ENCODE measurements at places on chromosomes 3 and 15.

DNA sequence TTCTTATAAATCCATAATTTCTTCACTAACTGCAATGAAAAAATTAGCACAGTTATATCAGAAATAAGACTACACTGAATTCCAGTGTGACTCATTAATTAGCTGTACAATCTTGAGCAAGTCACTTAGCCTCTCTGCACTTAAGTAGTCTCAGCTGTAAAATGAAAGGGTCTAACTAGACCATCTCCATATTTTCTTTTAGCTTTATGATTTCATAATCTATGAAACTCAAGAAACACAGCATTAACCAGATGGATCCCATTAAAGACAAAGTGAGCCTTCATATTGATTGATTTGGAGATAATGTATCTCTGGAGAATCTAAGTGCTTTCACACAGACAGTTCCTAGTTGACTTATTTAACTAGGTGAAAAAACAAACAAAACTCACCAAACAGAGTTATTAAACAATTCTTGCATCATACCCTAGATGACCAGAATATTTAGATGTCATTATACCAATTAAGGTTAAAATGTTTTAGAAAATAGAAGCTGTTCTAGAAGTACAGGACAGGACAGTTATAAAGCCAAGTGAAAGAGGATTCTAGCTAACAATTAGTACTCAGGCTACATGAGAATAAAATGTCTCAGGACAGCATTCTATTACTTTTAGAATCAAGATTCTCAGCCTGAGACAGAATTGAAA, 11.2 kb downstream of the CSNK1G1 start:
- no peak for DNase-seq

DNA sequence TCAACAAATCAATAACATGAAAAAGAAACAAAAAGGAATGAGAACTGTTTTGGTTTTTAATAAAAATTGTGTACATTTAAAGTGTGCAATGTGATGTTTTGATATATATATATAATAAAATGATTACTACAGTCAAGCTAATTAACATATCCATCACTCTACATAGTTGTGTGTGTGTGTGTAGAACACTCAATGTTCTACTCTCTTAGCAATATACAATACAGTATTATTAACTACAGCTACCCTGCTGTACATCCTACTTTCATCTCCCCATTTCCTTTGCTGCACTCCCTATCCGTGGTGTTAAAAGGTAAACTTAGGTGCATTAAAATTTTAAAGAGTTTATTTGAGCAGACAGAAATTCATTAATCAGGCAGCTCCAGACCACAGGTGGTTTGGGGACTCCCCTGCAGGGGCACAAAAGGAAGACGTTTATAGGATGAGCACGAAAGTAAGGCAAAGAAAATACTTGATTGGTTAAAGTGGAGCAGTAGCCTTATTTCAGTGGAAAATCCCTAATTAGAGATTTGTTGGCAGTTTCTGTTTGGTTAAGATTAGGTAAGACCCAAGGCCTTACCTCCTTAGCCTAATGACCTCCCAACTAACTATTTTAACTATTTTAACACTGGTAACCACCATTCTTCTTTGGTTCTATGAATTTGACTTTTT, 61.8 kb upstream of the SNRK start:
- peak; percentile 32 for DNase-seq

DNA sequence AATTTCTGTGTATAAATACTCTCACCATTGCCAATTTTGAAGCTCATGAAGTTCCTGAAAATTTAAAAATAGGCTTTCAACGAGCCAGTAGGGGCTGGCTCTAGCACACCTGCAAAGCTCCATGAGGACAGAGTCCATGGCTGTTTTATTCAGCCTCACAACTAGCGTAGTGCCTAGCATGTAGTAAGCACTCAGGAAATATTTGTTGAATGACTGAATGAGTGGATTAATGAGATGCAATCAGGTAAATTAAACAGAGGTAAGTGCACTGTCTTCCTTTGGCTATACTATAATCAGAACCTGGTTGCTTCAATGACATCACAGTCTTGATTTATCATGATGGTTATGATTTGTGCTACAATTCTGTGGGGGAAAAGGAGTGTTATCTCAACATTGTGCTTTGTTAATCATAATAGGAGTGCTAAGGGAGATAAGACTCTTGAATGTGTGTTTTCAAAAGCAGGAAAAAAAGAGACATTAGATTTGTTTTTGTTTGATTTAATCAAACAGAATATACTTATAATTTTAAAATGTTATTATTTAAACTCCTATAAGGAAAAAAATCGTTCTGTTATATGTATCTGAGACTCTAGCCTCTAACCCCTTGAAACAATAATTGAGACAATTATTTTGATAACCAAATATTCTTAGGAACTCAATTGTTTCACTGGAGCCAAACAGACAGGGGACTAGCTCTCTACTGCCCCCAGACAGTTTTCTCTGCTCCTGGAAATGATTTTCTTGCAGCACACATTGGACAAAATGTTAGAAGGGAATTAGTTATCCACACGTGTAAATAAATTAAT, 171.7 kb upstream of the ATP11B start:
- no peak for DNase-seq

DNA sequence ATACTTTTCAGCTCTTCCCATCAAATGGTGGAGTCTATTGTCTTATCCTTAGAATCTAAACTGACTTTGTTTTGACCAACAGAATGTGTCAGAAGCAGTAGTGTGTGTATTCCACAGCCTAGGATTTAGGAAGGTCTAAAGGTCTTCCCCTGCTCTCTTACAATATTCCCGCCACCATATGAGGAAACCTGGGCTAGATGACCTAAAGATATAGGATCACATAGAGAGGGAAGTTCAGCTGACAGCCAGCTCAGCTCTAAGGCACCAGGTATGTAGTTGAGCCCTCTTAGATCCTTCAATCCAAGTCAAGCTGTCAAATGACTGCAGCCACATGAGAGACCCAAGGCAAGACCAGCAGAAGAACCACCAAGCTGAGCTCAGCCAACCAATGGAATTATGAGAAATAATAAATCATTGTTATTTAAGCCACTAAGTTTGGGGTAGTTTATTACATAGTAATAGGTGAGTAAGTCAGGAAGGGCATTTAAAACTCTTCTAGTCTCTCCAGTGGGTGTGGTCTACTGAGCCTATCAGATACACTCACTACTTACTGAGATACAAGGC, 227.7 kb upstream of the HES1 start:
- DNase-seq: no peak

DNA sequence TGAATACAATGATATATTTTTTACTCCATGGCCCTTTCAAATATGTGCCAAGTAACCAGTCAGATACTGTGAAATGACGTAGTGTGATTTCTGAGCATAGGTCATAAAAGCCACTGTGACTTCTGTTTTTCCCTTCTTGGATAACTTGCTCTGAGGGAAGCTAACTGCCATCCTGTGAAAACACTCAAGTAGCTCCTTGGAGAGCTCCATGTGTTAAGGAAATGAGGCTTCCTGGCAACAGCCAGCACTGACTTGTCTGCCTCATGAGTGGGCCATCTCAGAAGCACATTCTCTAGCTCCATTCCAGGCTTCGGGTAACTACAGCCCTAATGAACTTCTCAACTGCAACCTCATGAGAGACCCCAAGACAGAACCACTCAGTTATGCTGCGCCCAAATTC, 9.5 kb upstream of the CCDC80 start:
- DNase-seq: no peak

DNA sequence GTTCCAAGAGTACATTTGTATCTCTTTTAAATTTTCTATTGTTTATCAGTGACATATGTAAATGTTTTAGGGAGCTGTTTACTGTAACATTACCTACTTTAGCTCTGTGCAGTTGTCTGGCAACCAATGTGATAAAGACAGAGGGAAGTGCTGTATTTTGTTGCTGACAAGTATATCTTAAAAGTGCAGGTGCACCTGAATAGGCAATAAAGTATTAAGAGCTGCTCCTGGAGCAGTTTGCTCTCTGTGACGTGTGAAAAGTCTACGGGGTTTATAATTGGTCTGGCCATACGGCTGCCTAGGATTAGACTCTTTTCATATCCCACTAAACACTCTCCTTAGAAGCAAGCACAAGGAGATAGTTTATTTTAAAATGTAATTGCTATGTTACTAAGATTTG, 178.3 kb downstream of the IGF1R start:
- no peak for DNase-seq

GRCh38 chr3:137812023-137812422, 47.9 kb downstream of the SOX14 start:
- DNase-seq: no peak

DNA sequence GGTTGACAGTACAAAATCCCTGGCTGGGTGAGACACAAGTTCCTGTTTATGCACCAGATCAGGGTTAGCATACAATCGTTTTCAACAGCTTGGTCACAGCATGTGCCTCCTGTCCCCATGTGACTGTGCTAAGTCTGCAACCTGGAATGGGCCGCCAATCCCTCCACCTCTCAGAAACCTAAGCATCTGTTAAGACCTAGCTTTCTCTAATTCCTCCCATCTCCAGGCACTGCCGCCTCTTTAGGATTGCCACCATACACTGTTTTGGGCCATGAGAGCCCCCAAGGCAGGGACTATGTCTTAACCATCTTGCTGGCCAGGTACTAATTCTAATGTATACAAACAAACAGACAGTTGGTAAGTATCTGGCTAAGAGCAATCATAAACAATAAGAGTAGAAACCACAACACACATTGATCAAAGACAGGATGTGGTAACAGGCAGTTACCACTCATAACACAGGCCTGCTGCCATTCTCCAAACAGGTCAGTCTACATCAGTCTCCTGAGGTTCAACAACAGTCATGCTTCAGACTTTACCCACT, 25.6 kb downstream of the SEC22C start:
- peak; percentile 53 for DNase-seq

GRCh38 chr15:67835297-67836133, 4.3 kb downstream of the RNU6-1 start:
- DNase-seq: no peak

DNA sequence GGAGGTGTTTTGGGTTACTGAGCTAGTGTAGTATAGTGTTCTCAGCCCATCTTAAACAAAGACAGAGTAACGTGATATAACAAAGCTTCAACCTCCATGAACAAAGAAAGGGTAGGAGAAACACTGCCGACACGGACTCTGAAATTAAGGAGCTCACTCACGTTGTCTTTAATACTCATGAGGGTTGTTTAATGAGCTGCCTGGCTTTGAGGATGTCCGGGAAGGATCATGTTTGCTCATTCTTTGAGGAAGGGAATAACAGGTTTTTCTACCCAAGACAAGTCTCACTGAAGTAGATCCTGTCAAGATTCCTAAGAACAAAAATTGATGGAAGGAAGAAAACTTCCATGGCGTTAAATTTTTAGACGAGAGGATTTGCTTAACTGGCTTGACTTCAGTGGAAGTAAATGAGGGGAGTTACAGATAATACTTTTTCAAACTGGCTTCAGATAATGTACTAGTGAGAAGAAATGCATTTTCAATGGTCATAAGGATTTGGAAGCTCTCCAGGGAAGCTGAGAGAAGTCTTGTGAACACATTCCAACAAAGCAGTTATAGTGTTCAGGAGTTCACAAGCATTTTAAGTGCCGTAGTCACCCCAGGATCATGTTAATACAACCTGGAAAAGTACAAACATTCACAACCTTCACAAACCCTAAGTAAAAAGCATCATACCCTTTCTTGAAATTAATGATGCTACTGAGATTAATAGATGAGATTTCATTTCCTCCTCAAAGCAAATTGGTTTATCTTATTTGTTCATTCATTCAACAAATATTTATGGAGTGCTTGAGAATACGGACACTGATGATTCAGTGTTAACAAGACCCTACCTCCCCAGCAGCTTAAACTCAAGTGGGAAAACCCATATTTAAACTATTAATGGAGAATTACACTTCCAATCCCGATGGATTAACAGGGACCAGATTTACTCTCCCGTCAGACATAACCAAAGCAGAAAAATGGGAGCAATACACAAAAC, 101.5 kb downstream of the SHQ1 start:
- no peak for DNase-seq

- no peak for DNase-seq
These were observed 3.3 kb downstream of the PIK3CA start for GRCh38 chr3:179151474-179151873.

GRCh38 chr3:47536221-47536891, 22.8 kb upstream of the ELP6 start:
- no peak for DNase-seq

DNA sequence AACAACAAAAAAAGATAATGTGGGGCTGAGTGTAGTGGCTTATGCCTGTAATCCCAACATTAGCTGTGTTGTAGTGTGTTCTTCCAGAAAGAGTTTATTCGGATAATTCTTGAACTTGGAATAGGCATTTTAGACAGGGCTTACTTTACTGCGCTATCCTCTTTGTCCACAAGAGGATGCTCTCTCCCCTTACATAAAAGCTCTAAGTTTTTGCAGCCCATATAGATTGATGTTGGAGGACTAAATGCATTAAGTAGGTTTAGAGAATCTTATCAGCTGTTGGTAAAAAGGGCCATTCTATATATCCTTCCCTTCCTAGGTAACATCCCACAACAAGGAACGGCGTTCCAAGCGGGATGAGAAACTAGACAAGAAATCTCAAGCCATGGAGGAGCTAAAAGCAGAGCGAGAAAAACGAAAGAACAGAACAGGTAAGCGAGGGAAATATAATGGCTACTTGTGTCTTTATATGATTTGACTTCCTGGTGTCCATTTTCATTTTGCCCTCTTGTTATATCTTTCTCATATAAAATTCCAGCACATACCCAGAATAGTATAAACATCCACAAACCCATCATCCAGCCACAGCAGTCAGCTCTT, 27.8 kb upstream of the ITPKA start:
- peak; percentile 57 for DNase-seq

- no peak for DNase-seq
These were observed 62.7 kb downstream of the CCNL1 start for GRCh38 chr3:157097198-157097597.

GRCh38 chr3:126348308-126348920, 8.8 kb downstream of the KLF15 start:
- no peak for DNase-seq

- DNase-seq: no peak
These were observed 200.3 kb downstream of the ADAMTS17 start for GRCh38 chr15:100141311-100142001.

GRCh38 chr3:182519569-182519968, 273.7 kb upstream of the ATP11B start:
- DNase-seq: no peak

All from activated naive CD4-positive, alpha-beta T cell treated with anti-CD3 and anti-CD28 coated beads for 36 hours (primary cell).